Stimulated activated CD8-positive, alpha-beta memory T cell treated with anti-CD3 and anti-CD28 coated beads, Interleukin-7, amount 100 ng/mL, for 1 hour (primary cell): ENCODE measurements at places on chromosomes 3 and 15.

GRCh38 chr3:191915712-191916111 lies 454.7 kb downstream of the PYDC2 start:
- no peak for DNase-seq

- DNase-seq, result no peak
Measured at GRCh38 chr3:11185144-11185543, 30.9 kb downstream of the HRH1 start.

- DNase-seq, result no peak
Measured at GRCh38 chr3:186319945-186320344, 42.1 kb downstream of the DGKG start.

- no peak for DNase-seq
Measured at GRCh38 chr3:181999314-181999713, 287.6 kb downstream of the SOX2 start.

GRCh38 chr3:136805795-136806194 lies 13.1 kb upstream of the SLC35G2 start:
- DNase-seq, result no peak

DNA sequence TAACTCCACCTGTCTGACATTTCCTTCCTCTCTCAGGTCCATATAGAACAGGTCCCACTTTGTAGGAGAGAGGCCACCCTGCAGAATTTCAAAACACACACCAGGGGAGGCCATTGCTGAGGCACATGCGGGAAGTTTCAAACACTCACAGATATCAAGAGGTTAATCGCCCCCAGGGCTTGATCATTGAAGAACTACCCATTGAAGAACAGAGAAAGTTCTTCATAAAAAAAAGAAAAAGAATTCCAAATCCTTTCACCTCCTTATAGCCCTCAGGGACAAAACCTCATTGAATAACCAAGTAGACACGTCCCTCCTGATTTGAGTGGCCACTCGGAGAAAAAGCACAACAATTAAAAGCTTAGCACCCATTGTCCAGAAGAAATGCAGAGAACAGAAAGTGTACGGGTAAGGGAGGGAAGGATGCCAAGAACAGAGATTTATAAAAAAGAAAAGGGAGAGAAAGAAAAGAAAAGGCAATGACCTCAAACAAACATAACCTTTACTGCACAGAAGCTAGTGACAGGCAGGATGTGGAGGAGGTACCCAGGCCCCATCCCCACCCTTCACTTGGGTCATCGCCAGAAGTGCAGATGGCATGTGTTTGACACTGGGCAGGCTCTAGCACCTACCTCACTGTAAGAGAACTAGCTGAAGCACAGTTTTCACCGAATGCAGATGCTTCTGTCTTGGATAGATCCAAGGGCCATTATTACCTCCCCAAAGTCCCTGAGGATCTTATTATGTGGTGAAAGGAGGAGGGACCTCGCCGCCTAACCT lies 112.3 kb upstream of the HES1 start:
- no peak for DNase-seq

DNA sequence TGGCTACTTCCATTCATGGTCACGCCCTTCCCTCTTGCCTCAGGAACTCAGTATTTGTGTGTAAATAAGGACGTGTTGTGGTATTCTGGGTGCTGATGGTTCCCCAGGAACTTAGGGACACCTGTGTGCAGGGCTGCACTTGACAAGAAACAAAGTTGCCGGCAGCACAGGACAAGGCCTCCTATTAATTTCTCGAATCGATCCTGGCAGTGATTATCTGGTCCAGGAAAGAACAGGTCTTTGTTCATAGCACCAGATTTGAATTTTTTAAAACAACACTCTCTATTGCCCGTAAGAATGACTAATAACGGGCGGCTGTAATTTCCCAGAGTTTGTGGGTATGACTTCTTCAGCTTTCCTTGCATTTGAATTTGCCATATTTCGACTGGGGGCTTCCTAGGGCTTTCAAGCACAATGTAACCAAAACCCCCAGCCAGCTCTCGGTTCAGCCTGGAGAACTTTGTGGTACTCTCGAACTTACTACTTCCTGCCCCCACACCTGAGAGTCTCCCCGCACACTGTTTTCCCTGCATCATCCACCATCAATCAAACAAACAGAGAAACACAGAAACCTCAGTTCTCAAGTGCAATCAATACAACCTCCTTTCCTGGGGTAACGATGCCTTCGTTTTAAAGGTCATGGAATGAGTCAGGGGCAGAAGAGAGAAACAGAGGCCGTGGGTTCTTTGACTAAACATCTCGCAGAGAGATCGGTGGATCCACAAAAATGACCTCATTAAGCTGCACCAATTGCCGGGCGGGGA lies 241.7 kb upstream of the ICE2 start:
- no peak for DNase-seq

DNA sequence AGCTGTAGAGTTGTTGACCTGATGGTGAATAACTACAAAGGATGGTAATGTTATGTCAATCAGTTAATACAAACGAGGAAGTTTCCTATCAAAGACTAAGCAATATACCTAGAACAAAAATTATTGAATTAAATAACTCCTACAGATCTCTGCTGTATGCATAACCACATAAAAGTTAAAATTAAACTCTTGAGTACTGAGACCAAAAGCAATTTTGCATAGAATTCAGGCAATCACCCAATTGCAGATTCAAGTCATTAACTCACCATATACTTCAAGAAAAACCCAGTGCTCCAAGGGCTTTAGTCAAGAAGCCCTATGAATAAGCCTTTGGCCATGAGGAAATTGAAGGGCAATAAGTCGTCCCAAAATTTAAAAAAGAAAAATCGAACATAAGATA lies 518.8 kb downstream of the MECOM start:
- DNase-seq, result no peak

- DNase-seq, result no peak
Measured at GRCh38 chr15:36334059-36334458, 245.4 kb upstream of the CDIN1 start.

GRCh38 chr3:172087602-172088580 lies 48.5 kb downstream of the FNDC3B start:
- DNase-seq, result no peak

DNA sequence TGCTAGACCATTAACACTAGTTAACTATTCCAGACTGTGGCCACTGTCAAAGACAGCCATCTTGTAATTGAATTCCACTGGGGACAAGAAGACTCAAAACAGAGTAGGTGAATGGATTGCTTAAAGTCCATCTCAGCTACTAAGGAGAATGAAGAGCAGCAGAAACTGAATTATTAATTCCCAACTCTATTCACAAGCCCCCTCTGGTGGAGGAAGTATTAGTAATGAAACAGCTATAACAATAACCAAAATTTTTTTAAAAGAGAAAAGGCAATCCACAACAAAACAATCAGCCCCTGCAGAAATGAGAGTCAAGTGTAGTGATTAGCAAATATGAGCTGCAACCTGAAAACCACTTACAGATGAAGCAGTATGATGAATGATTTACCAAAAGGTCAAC lies 302.8 kb downstream of the FHIT start:
- no peak for DNase-seq

DNA sequence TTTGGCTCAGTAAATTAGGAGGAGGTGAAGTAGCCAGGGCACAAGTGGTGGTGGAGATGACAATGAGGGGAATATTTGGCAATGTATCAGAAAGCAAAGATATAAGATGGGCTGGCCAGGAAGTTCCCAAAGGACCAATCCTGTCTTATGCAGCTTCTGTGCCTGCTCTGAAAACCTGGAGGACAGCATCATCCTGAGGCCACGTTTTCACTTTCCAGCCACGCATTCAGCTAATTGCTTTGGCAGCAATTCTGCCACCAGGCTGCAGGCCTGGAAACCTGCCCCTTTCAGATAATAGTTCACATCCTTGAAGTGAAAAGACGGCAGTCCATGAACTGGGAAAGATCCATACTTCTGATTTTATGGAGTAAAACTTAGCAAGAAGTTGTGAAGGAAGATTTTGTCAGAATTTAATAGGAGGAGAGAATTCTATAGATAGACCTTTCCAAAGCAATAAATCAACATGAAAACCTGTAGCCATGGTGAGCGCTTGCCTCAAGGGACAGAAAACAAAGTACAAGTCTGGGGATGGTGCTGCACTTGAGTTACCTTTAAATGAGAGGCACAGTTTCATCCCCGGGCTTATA lies 682.5 kb downstream of the GRM7 start:
- DNase-seq, result no peak

DNA sequence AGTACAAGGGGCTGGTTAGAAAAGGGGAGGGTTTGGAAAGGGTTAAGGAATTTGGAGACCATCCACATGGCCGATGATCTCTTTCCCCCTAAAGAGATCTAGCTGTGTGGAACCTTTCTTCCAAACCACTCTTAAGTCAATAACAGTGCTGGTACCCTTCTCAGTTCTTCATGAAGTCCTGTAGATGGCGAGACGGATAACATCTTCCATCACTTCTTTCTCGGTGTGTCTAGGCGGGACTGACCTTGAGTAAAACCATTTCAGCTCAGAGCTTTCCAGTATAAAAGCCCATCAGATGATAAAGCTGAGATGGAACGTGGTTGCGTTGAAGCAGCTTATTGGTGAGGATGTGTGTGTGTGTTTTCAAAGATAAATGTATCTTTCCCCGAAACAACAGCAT lies 151.5 kb upstream of the BHLHE40 start:
- no peak for DNase-seq

DNA sequence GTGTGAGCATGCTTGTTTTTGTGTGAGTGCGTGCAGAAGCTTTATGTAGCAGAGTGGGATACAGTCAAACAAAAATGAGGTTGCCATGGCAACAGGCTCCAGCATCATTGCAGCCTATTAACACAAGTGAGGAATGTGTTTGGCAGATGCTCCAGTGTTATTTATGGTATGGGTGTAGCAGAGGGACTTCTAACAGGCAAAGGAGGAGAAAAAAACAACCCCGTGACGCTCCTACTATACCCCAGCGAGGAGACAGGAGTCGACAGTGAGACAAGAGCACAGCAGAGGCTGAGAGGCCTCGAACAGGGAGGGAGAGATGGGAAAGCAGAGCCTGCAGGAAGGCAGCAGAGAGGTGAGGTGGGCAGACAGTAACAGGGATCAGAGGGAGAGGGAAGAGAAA lies 4.9 kb downstream of the ADCY5 start:
- no peak for DNase-seq

GRCh38 chr3:150035301-150035779 lies 64.6 kb upstream of the PFN2 start:
- no peak for DNase-seq

GRCh38 chr3:110791995-110792686 lies 279.5 kb upstream of the NECTIN3 start:
- DNase-seq, result no peak

- DNase-seq, result peak; percentile 39
Measured at GRCh38 chr3:43296565-43296964, 10.2 kb downstream of the SNRK start.

DNA sequence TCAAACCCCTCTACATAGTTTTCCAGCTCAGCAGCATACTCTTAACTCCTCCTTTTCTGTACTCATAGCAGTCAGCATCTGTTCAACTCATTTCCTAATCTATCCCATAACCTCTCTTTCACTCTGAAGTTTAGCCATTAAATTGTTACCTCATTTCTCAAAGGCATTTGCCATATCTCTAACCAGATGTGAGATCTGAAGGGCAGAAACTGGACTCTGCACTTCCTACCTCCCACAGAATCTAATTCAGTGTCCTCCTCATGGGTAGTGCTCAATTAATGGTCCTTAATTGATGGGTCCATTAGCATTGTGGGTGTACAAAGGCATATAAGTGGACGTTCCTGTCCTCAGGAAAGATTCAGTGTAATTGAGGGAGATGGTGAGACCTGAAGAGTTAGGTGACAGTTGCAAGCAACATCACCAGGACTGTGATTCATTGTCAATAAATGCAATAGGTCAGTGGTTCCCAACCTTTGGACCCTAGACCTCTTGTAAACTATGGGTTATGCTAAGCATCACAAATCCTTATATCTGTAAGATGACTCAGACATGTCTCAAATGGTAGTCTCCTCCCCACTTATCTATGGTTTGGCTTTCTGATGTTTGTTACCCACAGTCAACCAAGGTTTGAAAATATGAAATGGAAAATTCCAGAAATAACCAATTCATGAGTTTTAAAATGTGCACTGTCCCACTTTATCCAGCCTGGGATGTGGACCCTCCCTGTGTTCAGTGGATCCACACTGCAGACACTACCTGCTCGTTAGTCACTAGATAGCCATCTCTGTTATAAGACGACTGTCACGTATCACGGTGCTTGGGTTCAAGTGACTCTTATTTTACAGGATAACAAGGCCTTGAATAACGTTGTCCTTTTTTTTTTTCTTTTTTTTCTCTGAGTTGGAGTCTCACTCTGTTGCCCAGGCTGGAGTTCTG lies 25.0 kb upstream of the UACA start:
- no peak for DNase-seq

- DNase-seq, result no peak
Measured at GRCh38 chr3:197260491-197261163, 37.8 kb downstream of the DLG1 start.
